ENCODE measurements at places on chromosomes 1 and 21. TPM values are rescaled to one million over a fixed set of nuclear protein-coding genes. Genes with fewer than 3 reads are reported as not detected.

LCE3E gene
- not detected for total RNA-seq

SV2A gene
- 0.69 TPM for total RNA-seq

- no peak for DNase-seq
Observed at GRCh38 chr1:8218351-8219092, 99.4 kb upstream of the SLC45A1 start.

SLAMF1 gene
- total RNA-seq, result 1.1 TPM

GRCh38 chr1:201481761-201482493 is 12.9 kb upstream of the PHLDA3 start:
- DNase-seq, result peak; percentile 92

UTS2 gene
- total RNA-seq, result not detected

- no peak for DNase-seq
Observed at GRCh38 chr1:221310180-221310579, 430.9 kb downstream of the HLX start.

FMO2 gene
- total RNA-seq, result 1.2 TPM

Data from mucosa of descending colon (tissue), 3 donors.